HT-29 (cell line): ENCODE measurements at places on chromosomes 12 and 14. TPM values are rescaled to one million over a fixed set of nuclear protein-coding genes. Genes with fewer than 3 reads are reported as not detected.

DNA sequence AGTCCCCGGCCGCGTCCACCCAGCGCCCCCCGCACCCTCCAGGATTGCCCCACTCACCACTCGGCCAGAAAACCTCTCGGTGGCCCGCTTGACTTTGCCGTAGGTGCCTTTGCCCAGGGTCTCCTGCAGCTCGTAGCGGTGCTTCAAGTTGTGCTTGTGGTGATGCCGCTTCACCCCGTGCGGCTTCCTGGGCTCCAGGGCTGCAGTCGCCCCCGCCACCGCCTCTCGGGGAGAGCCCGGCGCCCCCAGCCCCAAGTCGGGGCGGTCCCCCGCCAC is 459 bp downstream of the NUAK1 start:
- no peak for DNase-seq

GRCh38 chr12:26434299-26435068 is 239.1 kb downstream of the SSPN start:
- peak; percentile 79 for DNase-seq

Gene KLRC2
- 2.7 and 3.0 TPM in 2 replicates for total RNA-seq

Gene P2RX2
- not detected in 2 replicates for total RNA-seq

Gene KRT6A
- total RNA-seq: not detected in 2 replicates
